Cortex of kidney (tissue), 1 donor: ENCODE measurements at places on chromosomes 1 and 21.

DNA sequence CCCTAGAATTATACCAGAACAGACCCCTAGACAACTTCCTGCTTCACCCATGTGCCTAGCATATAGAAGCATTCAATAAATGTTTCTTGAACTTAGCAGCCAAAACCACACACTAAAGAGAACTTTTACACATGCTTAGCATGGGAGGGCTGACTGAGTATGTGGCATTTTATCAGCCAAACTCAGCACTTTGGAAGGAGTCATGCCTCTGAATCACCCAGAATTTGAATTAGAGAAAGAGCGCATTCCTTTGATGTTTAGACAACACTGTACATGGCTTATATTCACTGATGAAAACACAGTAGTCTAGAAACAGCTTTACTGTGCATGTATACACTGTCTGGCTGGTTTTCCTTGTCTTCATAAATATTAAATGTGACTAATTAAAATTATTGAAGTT is 26.1 kb downstream of the SPAG17 start:
- DNase-seq: no peak

DNA sequence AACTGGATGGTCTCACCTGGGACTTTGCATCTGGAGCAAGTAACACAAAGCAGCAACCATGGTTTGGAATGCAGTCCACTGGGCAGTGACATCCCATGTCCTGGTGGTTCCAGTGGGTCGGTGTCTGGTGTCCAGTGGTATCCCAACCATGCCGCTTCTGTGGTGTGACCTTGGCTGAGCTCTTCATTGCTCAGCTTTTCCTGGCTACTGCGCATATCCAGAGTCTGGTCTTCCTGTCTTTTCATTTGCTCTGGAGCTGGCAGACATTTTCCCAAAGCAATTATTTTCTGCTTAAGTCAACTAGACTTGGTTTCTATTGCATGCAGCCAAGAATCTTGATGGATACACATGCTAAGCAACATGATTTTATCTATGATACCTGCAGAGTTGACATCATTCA is 28.4 kb upstream of the CD2 start:
- DNase-seq: no peak

DNA sequence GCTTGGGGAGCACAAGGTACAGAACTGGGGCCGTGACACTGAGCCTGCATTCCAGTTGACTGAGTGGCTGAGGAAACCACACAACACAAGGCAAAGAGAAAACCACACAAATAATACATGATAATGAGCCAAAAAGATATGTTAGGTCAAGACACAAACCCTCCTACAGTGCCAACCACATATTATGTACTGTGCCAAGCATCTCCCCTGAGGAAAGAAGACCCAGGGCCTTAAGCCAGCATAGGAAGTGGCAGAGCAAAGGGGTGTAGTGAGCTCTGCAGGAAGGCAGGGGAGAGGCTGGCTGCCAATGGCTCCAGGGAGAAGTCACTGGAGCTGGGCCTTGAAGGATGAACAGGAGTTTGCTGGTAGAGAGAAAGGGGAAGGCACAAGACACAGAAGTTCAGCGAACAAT is 28.2 kb downstream of the CTNNBIP1 start:
- no peak for DNase-seq

GRCh38 chr1:54968551-54968950 is 11.9 kb upstream of the TMEM61 start:
- no peak for DNase-seq

DNA sequence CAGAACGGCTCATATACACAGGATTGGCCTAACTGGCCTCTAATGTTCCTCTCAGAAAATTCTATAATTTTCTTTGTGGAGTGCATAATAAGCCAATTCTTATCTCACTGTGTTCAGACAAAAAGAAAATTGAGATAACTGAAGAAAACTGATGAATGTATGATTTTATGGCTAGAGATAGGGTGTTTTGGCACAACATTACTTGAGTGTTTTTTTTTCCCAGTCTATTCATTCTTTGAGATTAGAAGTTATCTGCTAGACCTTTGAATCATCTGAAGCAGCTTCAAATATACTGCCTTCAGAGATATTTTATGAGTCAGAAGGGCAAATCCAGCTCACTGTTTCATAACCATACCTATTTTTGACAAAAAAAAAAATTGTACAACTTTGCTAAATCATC is 85.6 kb downstream of the VAV3 start:
- DNase-seq: no peak

GRCh38 chr1:119735217-119735616 is 23.5 kb downstream of the PHGDH start:
- no peak for DNase-seq

GRCh38 chr1:170445096-170445495 is 86.9 kb upstream of the GORAB start:
- DNase-seq: no peak

DNA sequence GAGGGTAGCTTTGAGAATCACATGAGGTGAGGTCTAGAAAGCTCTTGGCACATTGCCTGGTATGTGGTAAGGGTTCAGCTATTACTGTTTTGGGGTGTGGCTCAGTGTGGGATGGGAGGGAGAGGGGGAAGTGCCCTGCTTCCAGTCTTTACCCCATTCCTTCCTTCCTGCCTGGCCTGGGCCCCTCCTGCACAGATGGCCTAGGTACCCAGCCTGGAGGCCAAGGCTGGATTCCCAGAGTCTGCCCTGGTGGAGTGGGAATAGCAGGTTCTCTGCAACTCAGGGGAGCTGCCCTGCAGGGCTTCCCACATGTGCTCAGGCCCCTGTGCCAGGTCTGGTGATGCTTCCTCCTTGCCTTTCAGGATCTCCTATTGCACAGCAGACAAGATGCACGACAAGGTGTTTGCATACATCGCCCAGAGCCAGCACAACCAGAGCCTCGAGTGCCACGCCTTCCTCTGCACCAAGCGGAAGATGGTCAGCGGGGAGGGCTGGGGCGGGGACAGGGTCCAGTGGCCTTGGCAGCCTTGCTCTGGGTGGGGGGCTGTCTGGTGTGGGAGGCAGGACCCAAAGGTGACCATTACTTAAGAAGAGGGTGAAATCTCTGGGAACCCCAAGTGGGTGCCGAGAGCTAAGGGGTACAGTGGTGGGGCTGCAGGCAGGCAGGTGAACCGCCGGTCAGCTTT is 13.5 kb downstream of the LDLRAP1 start:
- DNase-seq: no peak

GRCh38 chr1:211614615-211615014 is 35.7 kb upstream of the SLC30A1 start:
- DNase-seq: no peak

DNA sequence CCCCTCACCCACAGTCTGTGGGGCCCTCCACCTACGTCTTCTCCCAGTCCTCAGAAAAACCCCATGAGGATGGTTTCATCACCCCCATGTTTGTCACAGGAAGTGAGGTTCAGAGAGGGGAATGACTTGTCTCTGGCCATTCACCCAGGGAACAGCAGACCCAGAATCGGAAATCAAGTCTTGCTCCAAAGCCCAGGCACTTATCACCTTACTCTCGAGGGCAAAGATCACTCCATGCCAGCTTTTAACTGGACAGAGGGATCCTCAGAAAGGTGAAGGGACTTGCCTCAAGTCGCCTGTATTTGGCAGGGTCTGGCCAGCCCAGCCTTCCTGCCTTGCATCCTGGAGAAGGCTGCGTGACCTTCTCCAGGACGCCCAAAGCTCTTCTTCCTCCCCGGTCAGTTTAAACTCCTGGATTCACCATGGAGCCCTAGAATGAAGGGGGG is 57.9 kb upstream of the SSBP3 start:
- DNase-seq: no peak

GRCh38 chr1:33818071-33818470 is 45.8 kb upstream of the HMGB4 start:
- DNase-seq: no peak

DNA sequence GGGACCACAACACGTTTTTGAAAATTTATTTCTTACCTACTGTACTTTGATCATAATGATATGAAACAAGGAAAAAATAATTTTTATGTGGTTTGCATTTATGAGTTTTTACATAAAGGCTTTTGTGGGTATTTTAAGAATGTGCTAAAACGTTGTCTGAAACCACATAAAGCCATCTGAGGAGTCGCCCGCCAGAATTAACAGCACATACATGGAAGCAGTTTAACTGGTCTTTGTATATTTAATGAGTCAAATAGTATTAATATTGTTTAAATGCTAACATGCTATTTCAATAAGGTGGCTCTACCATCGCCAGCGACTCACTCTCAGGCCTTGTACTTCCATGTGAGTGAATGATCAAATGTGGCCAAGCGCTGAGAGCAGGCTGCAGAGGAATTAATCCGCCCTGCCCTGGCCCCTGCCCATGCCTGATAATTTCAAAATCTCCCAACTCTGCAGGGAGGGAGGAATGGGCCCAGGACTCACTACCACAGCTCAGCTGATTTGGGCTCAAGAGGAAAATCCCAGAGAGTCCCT is 49.6 kb downstream of the SLC66A1 start:
- no peak for DNase-seq

DNA sequence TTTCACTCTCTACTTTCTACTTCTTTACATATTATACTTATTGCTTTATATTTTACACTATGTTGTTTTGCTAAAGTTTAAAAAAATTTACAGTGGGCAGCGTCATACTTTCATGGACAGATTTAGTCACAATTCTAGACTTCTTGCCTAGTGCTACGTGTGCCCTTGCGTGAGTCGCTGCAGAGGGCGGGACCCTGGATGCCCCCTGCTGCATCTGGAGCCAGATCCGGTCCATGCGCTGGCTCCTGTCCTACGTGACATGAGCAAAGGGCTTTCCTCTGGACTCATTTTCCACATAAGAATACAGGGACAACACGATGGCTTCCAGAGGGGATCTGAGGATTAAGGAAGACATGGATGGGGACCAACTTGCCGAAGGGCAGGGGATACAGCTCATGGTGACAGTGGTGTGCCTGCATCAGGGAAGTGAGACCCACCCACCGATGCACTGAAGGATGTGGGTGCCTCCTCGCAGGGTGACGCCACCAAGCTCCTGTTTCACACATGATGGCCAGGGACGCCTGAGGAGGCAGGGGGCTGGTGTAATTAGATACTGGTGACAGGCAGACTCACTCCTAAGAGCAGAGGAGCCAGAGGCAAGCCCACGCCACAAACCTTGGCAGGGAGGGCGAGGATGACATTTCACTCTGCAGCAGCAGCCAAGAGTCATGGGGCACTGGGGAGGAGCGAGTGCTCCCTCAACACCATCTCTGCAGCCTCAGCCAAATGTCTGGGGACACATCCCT is 86.6 kb downstream of the DMRTB1 start:
- DNase-seq: no peak

GRCh38 chr1:203521074-203521794 is 27.3 kb downstream of the OPTC start:
- no peak for DNase-seq

- DNase-seq: no peak
Measured at GRCh38 chr1:238488401-238488800, 597.7 kb upstream of the ZP4 start.

DNA sequence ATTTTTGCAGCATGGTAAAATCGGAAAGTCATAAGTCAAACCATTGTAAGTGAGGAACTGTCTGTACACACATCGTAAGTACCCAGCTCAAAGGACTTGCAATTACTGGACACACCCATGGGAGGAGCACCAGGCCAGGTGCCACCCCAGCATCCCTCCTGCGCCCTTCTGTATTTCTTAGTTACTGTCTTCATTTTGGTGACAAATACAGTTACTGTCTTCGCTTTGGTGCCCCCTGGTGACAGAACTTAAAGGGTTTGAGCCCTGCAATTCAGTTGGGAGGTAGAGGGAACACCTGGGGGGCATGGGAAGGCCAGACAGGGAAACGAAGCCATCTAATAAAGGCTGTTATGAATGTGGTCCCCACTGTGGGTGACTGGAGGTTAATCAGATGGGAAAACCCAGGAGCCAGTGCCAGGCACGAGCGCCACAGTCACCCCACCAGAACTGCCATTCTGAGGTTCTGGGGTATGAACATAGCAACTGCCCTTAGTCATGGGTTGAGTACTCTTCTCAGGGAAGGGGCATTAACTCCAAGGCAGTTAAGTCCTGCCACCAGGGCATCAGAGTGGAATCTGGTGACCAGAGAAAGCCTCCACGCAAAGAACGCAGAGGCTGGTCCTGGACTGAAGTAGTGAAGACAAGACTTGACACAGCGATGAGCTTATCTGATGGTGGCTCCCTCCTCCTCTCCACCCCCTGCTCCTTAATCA is 612.9 kb downstream of the PTPRU start:
- DNase-seq: no peak

GRCh38 chr21:33696465-33696864 is 54.2 kb downstream of the ITSN1 start:
- DNase-seq: no peak

GRCh38 chr1:178796013-178796412 is 71.0 kb downstream of the RALGPS2 start:
- DNase-seq: no peak

GRCh38 chr21:44440241-44441040 is 14.9 kb upstream of the LRRC3 start:
- no peak for DNase-seq

DNA sequence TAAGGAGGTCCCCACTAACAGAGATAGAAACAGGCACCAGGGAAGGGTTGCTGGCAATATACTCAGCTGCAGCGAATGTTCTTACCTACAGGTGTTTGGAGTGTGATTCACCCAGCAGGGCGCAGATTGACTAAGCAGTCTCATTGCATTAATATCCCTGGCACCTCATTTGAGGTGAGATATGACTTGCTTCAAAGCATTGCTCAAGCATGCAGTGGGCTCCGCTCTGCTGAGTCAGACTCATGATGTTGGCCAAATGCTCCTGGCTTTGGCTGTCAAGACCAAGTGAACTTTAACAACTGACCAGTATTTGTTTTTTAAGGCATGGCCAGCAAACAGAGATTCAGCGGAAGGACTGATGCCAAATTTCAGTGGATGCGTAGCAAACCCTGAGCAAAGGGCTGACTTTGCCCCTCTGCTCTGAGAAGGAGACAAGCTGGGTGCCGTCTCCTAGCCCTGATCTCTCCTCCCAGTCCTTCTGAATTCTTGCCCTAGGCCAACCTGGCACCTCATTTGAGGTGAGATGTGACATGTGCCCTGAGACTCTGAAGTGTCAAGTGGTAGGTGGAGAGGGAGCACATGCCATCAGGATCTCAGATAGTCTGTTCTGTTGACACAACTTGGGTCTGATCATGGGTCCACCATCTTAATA is 187.1 kb upstream of the COA6 start:
- no peak for DNase-seq

GRCh38 chr21:43578677-43579303 is 80.5 kb downstream of the HSF2BP start:
- no peak for DNase-seq

DNA sequence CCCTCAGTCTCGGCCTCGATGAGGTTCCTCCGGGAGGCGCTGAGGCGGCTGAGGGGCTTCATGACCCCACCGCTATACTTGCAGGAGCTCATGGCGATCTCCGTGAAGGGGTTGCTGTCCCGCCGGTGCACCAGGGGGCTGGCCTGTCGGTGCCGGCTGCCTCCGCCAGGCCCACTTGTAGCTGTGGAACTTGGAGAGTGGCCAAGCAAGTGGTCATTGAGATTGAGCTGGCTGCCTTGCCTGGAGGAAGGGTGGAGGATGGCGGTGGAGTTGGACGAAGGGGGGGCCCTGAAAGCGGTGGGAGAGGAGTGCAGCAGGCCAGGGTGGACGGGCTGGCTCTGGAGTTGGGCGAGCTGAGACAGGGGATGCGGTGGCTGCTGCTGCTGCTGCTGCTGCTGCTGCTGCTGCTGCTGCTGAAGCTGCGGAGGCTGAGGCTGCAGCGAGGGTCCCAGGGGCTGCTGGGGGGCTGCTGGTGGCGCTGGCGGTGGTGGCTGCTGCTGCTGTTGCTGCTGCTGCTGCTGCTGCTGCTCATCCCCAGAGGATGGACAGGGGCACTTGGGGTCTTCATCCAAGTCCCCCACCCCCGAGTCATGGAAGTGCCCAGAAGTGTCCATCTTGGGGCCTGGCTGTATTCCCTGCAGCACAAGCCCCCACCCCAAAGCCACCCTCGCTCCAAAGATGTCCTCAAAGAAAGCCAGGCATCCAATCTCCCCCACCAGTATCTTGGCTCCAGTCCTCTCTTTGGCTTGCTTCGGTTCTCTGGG is 548 bp downstream of the KCNN3 start:
- no peak for DNase-seq
